ENCODE measurements at places on chromosomes 3 and 15.

DNA sequence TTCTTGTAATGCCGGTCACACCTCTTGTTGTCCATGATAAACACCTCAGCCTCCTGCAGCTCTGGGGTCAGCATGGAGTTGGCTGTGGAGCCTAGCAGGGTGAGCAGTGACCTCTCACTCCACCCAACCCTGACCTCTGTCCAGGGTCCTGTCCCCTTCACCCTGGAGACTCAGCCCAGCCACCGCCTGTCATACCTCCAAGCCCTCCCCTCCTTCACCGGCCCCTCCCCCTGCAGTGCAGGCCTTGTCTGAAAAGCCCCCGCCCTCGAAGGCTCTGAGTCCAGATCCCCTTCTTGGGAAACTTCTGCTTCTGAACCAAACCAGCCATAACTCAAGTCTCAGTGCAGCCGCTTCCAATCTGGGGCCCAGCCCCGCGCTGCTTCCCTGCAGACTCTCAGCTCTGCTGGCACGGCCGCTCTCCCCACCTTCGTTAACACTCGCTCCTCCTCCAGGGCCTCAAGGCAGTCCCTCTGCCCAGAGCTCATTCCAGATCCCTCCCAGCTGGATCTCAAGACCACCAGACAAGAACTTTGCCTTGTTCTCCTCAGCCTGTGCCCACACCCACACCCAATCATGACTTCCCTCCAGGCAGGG lies 25.4 kb upstream of the PRSS50 start:
- no peak for DNase-seq

GRCh38 chr3:152083135-152083534 lies 185.6 kb upstream of the MBNL1 start:
- DNase-seq: no peak

- DNase-seq: no peak
Measured at GRCh38 chr15:56105855-56106254, 112.4 kb upstream of the NEDD4 start.

- DNase-seq: no peak
Measured at GRCh38 chr15:55586808-55587207, 1.3 kb downstream of the PYGO1 start.

- DNase-seq: no peak
Measured at GRCh38 chr15:51366920-51367319, 25.5 kb downstream of the GLDN start.

- DNase-seq: no peak
Measured at GRCh38 chr3:177221744-177222143, 24.5 kb upstream of the TBL1XR1 start.

DNA sequence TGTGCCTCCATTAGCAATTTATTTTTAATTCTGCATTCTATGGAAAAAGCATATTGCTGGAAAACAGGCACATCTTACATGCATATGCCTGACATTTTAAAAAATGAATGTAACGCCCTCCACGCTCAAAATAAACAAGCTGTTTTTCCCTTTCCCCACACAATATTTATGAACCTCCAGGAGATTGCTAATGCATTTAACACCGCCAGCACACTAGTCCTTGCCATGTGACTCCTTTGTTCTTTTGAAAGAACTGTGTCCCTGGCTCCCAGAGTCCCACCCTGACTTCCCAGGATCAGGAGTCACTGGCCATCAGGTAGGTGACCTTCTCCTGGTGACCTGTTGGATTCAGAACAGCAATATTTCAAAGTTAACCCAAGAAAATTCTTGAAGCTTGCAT lies 571.2 kb upstream of the CFAP20DC start:
- DNase-seq: no peak

DNA sequence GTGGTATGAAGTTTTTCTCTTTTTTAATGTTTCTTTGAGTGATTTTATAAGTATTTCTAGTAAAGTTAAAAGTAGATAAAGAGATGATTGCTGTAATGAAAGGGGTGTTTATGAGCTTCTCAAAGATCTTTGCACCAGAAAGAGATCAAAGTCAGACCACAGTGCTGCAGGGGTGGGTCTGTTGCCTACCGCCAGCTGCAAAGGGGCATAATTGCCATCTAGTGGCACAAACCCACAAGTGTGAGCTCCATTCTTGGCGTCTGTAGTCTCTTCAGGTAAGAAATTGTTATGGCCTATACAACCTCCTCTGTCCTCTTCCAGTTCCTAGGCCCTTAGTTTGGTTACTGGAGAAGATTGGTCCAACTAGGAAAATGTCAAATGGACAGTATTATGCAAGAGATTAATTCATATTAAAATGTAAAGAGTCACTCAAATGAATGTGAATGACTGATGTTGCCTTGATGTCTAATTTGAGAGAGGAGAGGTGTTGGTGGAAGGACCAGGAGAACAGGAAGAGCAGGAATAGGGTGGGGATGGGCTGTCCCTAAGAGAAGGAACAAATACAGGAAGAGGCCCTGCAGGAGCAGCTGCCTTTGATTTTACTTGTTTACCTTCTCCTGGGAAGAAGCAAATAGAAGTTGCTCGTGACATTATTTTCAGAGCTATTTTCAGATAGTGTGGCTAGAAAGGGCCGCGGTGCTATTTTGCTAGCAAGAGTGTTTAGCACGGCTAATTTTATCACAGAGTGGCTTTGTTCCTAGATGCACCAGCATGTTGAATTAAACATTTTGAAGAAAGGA lies 53.0 kb upstream of the GSK3B start:
- peak; percentile 10 for DNase-seq

- no peak for DNase-seq
Measured at GRCh38 chr3:47612178-47612577, 33.5 kb upstream of the CSPG5 start.

DNA sequence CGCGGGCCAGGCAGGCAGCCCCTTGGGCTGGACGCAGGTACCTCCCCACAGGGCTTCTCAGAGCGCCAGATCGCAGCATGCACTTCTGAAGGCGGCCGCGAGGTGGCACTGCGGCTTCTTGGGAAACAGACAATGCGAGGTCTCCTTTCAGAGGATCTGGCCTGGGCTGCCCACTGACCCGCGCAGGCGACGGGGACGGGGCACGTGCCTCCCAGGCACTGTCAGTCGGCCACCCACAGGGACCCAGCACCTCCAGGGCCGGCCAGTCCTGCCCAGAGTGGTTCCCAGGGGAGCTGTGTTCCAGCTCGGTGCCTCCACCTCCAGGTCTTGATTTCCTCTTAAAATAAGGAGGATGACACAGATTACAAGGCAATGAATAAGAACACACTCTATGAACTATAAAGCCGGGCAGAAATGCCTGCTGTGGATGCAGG lies 24.4 kb upstream of the TXNRD3 start:
- DNase-seq: peak; percentile 45

DNA sequence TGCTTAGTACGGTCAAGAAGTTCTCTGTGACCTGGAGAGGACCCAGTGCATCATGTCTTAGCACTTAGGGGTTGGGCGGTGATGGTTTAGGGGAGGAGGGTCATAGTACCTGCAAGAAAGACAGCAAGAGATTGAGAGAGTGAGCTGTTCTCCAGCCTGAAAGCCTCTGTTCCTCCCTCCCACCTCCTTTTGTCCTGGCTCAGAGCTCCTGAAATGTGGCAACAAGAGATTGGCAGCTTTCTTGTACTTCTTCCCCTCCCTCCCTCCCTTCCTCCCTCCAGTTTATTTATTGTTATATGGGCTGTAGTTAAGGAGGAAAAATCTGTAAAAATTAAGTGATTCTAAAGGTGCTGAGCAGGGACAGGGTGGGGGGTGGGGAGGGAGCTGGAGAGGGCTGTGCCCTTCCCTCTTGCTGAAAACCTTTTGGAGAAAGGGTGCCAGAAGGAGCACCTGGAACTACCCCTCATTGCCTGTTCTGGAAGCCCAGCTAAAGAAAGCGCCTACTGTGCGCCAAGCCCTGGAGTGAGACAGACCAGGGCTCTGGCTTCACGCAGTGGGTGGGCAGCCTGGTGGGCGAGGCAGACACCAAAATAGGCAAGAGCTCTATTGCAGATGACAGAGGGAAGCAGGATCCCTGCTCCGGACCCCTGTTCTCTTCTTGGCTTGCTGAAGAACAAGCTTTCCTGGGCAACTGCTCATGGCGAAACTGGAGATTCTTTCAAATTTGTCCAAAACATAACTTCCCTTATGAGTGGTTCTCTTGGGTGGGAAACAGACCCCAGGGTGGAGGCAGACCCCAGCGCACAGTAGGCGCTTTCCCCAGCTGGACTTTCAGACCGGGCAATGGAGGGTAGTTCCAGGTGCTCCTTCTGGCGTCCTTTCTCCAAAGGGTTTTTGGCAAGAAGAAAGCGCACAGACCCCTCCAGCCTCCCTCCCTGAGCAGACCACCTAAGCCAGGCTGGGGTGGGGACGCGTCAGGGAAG lies 35.6 kb downstream of the LINGO1 start:
- no peak for DNase-seq

DNA sequence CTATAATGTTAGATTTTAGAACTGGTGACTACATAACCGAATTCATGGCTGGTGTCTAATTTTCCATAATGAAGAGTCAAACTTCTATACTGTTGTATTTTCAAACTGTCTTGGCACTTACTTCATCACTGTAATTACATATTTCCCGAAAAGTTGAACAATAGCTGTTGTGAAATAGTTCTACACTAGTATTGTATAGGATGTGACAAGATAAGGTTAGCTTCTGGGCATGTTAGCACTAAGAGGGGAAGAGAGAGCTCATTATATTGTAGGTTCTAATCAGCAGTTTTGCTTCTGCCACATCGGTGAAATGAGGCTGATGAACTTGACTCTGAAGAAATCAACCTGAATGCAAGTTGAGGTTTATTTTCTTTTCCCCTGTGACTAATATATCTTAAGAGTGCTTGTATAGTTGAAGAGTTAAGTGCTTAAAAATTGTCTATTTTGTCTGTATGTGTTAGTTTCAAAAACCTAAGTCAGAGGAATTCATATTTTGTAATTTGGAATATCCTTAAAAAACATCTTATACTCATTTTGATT lies 8.9 kb downstream of the GYG1 start:
- no peak for DNase-seq

DNA sequence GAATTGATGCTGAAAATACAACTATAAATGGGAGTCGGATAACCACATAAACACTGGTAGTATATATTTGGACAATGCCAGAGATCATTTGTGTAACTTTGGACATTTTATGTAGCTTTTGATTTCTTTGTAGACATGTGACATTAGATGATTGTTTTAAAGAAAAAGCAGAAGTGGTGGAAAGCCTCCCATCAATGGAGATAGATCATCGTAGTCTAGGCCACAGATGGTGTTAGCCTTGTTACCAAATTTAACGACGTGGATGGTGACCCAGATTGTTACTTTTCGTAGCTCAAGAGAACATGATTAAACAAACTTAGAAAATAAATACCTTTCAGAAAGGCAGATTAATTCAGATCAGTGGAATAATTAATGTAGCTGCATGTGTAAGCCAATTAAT lies 8.8 kb downstream of the CACNA1D start:
- DNase-seq: no peak

DNA sequence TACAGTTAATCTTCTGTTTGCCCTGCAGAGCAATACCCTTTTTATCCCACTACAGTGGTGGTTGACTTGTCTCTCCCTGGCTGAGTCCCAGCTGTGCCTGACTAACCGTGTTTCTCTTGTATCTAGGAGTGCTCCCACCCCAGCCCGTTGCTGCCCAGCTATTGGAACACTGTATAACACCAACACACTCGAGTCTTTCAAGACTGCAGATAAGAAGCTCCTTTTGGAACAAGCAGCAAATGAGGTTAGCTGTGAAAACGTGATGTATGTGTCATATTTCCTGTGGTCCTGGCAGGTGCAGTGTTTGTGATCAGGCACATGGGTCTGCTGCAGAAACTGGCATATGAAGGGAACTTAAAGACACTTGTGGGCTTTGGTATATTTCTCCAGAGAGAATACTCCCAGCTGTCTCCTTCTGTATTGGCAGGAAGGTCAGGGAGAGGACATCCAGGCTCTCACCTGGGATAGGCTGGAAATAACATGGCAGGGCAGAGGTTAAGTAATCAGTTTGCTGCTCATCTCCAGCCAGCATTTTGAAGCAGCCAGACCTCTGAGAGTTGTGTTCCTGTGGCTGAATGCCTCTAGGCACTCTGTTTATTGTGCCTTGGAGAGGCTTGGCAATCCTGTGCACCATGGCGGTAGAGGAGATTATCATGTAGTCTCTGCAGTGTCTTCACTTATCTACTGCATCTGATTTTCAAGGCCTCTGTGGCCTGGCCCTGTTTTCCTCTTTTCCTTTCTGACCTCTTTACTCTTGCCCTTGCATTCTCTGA lies 34.8 kb downstream of the ATG7 start:
- DNase-seq: no peak

DNA sequence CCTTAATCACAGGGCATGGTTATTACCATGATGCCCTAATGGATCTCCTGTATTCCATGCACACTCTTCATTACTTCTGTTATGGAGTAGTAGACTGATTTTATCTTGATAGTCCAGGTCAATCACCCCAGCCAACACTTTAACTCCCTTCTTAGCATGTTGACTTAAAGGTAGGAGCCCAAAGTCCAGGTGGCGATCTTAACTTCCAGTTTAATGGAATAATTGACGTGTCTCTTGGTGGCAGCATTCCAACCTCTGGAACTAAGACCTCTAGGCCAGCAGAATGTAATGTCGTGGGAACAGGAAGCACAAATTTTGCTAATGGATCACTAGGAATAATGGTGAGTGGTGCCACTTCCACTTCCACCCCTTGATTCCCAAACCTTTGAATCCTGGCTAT lies 687.2 kb upstream of the SGO1 start:
- DNase-seq: no peak

DNA sequence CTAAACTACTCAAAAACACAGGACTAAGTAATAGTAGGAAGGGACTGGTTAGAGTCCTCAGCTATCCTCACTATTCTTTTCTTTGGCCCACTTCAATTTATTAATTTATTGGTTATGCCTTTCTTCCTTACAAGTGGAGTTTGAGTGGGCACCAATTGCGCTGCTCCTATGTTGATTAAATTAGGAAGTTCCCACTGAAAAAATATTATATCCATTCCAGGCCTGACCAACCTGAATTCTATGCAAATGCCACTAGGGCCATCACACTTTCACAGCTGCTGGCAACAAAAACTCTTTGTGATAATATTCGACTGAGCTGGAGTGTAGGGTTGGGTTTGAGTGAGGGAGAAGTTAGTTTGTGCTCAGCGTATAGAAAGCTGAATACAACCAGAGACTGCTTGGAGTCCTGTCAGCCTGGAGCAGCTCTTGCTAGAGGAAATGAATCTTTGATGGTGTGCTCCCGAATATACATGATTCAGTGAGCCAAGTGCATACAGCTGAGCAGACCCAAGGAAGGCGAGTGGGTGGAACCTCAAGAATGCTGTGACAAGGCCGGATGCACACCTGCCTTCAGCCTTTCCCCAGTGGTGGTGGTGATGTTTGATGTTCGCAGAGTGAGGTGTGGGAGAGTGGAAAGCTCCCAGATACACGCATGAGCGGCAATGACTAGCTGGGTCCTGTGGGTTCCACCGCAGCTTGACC lies 1.5 kb downstream of the ARHGEF3 start:
- DNase-seq: peak; percentile 33

- no peak for DNase-seq
Measured at GRCh38 chr3:116276675-116277074, 168.6 kb downstream of the LSAMP start.

DNA sequence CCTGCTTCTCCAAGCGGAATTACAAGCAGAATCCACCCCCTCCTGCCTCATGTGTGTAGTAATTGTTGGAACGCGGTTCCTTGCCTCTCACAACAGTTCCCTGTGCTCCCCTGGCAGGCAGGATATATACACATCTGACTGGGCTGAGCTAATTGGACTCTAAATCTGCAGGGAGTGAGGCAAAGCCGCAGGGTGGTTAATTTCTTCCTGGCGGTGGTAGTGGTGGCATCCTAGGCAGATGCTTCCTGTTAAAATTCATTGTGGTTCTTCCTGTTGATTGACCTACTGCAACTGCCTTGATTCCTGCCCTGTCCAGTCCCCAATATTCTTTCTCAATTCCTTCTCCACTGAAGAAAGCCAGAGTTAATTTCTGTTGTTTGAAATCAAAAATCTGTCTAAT lies 202.9 kb upstream of the PROK2 start:
- DNase-seq: no peak

- no peak for DNase-seq
Measured at GRCh38 chr3:196057760-196058331, 24.0 kb downstream of the TFRC start.
